Thoracic aorta (tissue), 2 donors: ENCODE measurements at places on chromosomes 6 and 20.

- no peaks in the 10 kb centered on the region for H3K36me3 ChIP-seq
- peaks cover 4% of the 10 kb centered on the region for H3K4me1 ChIP-seq
- DNase-seq, result no peak
- H3K4me3 ChIP-seq, result no peak overlapping the region
- H3K27ac ChIP-seq, result no peak overlapping the region
Measured at GRCh38 chr6:52415917-52416628, 4.1 kb upstream of the EFHC1 start.

- no peaks in the 10 kb centered on the region for H3K4me1 ChIP-seq
- no peak overlapping the region for H3K27ac ChIP-seq
- H3K4me3 ChIP-seq, result no peak overlapping the region
- H3K27me3 ChIP-seq, result no peaks in the 10 kb centered on the region
Measured at GRCh38 chr6:109174916-109175315, 79.6 kb downstream of the CEP57L1 start.

- no peak overlapping the region for H3K27ac ChIP-seq
- no peak for DNase-seq
- no peaks in the 10 kb centered on the region for H3K27me3 ChIP-seq
- no peak overlapping the region for H3K4me3 ChIP-seq
Measured at GRCh38 chr6:134437376-134437775, 119.5 kb upstream of the SGK1 start.

GRCh38 chr6:32294566-32294965, 70.7 kb upstream of the NOTCH4 start:
- H3K27me3 ChIP-seq, result no peaks in the 10 kb centered on the region
- H3K27ac ChIP-seq, result no peak overlapping the region
- no peak overlapping the region for H3K4me3 ChIP-seq
- no peaks in the 10 kb centered on the region for H3K4me1 ChIP-seq
- H3K36me3 ChIP-seq, result no peaks in the 10 kb centered on the region
- DNase-seq, result no peak

DNA sequence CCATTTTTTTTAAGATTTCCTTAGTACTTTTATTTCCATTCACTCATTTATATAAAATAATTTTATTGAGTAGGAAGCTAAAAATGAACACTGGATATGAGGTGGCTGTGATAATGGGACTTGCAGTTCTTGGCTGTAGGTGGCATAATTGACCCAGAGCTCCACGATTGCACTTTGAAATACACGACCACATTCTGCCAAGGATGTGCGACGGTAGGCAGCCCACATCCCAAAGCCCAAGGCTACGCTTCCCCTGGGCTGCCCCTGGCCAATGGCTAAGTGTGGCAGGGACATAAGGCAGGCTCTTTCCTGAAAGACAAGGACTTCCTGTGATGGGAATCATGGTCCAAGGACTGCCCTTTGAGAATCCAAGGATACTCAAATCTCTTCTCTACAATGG, 43.7 kb upstream of the ADTRP start:
- H3K27ac ChIP-seq, result no peak overlapping the region
- H3K4me3 ChIP-seq, result no peak overlapping the region
- H3K36me3 ChIP-seq, result no peaks in the 10 kb centered on the region
- H3K4me1 ChIP-seq, result no peaks in the 10 kb centered on the region
